ENCODE measurements at places on chromosomes 16 and 17.
A peak's percentile ranks its signal among the peaks of the same experiment; 100 is the strongest.

DNA sequence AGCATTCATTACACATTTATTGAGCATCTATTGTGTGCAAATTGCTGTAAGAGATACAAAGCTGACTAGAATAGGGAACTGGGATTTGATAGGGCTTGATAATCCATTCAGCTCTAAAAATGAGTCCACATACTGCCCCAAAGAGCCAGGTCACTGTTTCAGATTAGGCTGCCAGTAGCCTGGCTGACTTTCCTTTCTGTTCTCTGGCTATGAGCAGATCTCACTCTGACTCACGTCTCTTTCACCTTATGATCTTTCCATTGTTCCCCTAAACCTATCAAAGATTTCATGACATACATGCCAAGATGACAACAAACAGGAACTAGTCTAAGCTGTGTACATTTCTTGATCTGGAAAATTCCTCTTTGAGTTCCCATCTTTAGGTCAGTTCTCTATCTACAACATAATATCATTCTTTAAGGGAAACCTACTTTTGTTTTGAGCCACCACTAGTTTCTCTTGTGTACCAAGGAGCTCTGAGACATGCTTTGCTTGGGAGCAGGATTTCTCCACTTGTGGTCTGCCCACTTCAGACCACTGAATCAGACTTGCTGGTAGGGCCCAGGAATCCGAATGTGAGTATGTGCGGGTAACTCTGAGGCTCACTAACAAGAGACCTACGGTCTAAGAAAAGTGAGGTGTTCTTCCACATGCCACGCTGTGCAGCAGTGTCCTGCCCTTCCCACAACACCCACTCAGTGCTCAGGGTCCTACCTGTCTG, 40.9 kb upstream of the ICAM2 start:
- no peak for DNase-seq

DNA sequence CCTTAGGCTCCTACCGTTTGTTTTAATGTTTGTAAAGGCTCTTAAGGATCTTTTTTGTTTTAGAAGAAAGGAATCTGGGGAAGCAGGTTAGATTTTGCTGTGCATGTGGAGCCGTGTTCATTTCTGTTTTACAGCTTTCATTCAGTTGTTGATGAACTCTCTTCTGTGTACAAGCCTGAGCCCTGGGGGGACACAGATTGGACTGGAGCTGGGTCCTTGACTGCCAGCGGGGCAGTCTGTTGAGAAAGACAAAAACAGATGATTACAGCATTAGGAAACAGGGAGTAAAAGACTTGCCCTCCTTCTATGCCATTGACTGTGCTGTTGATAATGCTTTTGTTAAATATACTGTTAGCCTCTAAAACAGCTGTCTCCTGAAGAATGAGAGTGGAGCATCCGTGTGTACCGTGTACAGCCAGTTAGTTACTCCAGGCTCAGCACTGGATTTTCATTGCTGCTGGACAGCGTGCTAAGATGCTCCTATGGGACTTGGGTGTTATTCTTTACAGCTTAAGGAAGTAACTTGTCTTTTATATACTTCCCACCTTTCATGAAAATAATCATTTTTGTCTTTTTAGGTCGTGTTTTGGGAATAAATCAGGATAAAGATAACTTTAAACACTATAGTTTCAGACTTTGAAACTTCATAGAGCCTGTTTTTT, 3.2 kb downstream of the MAP1LC3B start:
- DNase-seq: no peak

GRCh38 chr17:8212312-8213180, 2.2 kb upstream of the AURKB start:
- no peak for DNase-seq

DNA sequence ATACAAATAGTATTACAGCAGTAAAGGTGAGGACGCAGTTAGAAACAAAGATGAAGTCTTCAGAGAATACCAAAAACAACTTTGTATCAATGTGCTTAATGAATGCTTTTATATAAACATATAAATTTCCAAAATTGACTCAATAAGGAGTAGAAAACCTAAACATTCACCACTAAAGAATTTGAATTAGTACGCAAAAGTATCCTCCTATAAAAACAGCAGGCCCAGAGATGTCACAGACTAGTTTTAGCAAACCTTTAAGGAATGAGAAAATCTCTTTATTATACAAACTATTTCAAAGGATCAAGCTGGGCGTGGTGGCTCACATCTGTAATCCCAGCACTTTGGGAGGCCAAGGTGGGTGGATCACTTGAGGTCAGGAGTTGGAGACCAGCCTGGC, 86.2 kb downstream of the OR1D5 start:
- DNase-seq: no peak

DNA sequence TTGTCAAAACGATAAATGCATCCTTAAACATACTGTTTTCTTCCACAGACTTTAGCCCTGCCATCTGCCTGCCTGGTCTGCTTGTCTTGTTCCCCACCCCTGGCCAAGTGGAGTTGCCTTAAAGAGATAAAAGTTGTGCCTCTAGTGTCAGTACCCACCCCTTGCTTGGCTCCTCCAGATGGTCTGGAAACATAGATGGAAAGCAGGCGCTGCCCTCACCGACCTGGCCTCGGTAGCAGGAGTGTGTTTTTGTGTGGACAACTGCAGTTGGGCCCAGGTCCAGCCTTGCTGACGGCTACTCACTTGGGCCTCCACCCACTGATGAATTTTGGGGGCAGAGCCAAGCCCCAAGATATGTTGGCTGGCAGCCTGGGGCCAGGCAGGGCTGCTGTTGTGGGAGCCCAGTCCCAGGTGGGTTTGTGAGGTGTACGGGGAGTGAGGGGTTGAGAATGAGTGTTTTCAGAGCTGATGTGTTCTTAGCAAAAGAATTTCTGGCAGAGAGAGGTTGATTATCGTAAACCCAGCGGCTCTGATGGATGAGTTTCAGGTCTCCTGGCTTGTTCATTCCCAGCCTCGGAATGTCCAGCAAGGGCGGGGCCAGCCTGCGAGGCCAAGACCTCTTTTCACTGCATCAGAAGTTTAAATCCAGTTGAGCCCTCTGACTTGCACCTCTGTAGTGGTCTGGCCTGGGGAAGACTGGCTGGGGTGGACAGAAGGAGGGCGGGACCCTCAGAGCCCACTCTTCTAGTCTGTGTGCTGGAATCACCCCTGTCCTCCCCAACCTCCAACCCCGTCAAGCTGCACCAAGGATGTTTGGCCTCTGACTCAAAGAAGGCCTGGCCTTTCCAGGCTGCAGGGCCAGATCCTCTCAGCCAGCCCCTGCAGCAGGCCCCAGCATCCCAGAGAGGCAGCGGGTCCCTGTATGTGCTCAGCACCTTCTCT, 179.7 kb downstream of the RAB11FIP4 start:
- DNase-seq: no peak

- peak; percentile 56 for DNase-seq
Observed at GRCh38 chr16:70523743-70524398, at the start of gene SF3B3. Gene SF3B3, plus strand, starts transcription at chr16:70523816. Its CDS starts 2,841 bp downstream, at chr16:70526657.

DNA sequence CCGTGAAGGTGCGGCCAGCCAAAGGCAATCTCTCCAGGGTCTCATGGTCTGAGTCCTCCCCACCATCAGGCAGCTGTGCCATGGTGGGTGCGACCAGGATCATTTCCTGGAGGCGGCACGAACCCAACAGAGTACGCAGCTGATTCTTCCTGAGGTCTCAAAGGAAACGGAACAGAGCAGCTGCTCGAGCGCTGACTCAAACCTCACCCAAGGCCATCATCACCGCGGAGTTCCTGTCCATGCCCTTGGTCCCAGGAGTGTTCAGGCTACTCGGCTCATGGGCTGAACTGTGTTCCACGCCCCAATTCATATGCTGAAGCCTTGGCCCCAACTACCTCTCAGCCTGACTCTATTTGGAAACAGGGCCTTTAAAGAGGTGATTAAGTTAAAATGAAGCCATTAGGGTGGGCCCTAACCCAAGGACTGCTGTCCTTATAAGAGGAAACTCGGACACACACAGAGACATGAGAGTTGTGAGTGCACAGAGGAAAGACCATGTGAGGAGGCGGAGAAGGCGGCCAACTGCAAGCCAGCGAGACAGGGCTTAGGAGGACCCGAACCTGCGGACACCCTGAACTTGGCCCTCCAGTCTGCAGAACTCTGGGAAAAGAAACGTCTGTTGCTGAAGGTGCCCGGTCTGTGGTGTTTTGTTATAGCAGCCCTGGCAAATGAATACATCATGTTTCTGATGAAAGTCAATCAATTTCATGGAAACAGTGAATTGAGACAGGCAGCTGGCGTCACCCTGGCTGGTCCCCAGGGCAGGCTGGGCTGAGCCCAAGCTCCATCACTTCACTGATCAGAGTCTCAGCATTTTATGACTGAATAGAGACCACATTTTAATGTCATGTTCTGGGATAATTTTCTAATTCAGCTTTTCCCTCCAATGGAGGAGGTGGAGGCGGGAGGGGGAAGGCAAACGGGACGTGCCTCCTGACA, 13.7 kb downstream of the MXRA7 start:
- DNase-seq: no peak

DNA sequence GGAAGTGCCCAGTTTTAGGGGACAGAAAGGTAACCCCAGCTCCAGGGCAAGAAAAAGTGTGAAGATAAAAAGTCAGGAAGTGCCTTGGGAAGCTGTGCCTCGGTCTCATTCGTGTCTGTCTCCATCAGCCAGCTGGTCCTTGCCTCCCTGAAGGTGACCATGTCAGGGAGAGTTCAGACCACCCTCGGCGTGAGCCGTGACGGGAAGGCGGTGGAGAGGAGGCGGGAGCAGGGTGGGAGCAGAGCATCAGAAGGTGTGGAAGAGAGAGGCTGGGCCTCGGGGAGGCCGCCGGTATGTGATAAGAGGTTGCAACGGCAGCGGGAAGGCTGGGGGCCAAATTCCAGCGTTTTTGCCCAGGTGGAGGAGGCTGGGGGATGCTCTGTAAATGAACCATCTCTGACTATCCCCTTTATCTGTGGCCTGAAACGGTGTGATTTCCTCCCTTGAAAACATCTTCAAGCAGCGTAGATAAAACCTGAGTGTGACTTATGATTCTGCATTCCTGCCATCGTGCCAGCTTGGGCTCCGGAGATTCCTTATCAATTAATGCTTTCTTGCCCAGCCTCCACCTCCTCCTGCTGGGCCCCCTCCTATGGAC, 251.8 kb downstream of the IRF8 start:
- DNase-seq: no peak

DNA sequence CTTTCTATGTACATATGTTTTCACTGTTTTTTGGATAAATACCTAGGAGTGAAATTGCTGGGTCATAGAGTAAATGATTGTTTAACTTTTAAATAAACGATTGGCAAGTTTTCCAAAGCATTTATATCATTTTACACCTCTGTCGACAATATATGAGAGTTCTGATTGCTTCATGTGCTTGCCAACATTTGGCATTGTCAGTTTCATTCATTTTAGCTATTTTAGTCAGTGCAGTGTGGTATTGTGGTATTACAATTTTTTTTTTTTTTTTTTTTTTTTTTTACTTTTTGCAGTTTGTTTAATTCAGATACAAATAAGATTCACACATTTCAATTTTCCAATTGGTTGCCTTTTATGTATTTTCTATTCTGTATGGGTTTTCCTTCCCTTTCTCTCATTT, 26.0 kb downstream of the TADA2A start:
- DNase-seq: no peak

- no peak for DNase-seq
Observed at GRCh38 chr17:28751600-28752366, 8.0 kb downstream of the TRAF4 start.

DNA sequence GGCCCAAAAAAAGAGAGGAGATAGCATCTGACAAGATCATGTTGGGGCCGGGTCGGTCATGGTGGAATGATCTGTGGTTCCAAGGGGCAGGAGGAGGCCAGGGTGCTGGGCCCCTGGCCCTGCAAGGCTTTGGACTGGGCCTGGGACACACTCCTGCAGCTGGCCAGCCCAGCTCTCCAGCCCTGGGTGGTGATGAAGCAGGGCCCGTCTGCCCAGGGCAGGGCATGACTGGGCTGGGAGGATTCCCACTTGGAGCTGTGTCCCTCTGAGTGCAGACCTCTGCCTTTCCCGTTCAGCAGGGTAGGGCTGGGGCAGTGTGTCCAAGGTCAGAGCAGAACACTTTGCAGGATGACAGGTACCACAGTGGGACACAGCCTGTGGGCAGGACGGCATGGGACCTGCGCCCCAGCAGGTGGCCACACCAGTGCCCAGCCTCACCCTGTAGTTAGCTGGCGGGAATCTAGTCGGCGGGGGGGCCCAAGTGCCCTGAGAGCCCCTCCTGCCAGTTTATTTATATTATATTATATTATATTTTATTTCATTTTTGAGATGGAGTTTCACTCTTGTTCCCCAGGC, 27.6 kb upstream of the MYO15B start:
- no peak for DNase-seq

DNA sequence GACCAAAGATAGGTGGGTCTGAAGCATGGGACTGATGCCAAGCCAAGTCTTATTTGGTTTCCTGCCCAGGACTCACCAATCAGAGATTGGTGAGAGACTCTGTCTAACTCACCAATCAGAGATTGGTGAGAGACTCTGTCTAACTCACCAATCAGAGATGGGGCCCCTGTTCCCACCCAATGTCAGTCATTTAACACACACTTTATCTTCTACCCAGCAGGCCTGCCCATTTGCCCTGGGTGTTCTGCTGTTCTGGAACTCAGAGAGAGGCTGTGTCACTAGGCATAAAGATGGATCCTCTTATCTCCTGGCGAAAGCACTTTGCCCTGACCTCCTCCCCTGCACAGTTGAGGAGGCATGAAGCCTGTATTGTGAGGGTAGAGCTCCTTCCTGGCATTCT, 5.4 kb upstream of the RHOT1 start:
- DNase-seq: no peak

- no peak for DNase-seq
Observed at GRCh38 chr16:48250520-48251278, 3.4 kb upstream of the ABCC11 start.

GRCh38 chr16:520847-521246, 6.7 kb upstream of the CAPN15 start:
- no peak for DNase-seq

DNA sequence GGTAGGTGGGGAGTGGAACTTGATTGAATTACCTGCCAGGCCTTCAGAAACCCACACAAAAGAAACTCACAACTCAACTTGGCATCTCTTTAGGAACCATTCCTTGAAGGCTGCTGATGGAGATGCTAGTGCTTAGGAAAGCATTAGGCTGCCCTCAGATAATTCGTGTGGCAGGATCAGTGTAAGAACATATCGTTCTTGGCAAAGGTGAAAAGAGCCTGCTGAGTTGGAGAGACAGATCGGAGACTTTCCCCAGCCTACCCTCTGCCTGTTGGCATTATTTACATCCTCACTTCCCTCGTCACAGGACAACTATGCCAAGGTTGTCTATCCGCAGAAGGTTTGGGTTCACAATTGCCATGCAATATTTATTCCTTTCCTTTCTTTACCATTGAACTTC, 120.0 kb upstream of the HS3ST3A1 start:
- DNase-seq: no peak

DNA sequence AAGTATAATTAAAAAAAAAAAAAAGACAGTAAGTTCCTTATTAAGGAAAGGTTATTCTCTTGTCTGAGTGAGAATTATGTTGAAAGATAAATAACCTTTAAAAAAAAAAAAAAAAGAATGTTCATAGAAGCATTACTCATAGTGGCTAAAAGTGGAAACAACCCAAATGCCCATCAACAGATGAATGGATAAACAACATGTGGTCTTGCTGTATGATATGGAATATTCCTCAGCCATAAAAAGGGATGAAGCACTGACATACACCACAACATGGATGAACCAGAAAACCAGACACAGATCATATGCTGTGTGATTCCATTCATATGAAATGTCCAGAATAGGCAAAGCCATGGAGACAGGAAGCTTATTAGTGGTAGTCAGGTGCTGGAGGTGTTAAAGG, 9.2 kb upstream of the CCNF start:
- no peak for DNase-seq

- DNase-seq: no peak
Observed at GRCh38 chr16:65070831-65071432, 50.9 kb downstream of the CDH11 start.
